ENCODE measurements at places on chromosomes 1 and 21.
A peak's percentile ranks its signal among the peaks of the same experiment; 100 is the strongest.

DNA sequence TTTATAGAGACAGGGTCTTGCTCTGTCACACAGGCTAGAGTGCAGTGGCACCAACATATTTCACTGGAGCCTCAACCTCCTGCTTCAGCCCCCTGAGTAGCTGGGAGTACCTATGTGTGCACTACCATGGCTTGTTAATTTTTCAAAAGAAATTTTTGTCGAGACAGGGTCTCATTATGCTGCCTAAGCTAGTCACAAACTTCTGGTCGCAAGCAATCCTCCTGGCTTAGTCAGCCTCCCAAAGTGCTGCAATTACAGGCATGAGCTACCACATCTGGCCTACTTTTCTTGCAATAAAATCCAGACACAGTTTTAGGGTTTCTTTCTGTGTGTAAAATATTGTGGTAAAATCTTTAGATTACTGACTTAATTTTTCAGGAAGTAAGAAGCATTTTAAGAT is 27.9 kb upstream of the NTPCR start:
- DNase-seq: no peak

- DNase-seq: no peak
Measured at GRCh38 chr1:180781718-180782117, 131.0 kb upstream of the KIAA1614 start.

DNA sequence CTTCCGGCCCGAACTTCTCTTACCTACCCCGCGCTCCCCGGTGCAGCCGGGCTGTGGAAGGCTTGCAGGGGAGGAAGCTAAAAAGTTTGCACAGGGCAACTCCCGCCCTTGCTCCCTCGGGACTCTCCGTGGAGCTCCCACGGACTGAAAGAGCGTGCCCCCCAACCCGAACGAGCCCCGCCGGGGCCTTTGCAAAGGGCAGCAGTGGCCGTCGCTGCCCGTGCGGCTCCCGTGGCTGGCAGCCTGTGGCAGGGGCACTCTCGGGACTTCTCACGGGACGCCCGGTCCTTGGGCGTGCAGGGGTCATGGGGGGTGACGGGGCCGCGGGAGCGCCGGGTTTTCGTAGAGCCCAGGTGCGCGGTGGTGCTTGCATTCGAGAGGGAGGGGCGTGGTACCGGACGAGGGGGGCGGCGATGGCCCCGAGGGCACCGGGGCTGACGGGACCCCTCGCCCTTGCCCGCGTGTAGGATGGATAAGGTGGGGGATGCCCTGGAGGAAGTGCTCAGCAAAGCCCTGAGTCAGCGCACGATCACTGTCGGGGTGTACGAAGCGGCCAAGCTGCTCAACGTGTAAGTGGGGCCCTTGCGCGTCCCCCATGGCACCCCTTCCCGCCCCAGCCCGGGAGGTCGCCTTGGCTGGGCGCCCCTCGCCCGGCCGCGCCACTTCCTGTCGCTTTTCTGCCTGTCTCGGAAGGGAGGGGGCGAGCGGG is 711 bp downstream of the GADD45A start:
- DNase-seq: peak; percentile 30

DNA sequence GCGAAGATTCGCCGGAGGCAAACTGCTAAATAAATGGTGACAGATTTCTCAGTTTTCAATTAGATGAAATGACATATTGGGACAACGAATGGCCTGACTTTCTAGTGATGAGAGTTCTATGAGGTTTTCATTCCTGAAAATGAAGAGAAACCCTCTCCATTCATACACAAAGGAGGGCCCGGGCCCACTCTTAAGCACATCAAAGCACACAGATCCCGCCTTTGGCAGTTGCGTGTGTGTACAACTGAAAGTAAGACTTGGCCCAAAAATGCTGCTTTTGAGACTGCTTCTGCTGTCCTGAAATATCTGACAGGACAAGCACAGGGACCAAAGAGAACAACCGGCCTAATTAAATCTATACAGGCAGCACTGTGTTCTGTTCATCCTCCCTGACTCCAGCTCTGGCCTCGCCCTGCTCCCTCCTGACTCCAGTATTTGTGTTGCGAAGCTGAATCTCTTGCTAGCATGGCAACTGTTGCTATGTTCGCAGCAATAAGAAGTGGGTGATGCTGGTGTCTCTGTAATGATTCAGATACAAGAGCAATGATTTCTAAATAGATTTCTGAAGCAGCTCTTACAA is 7.4 kb downstream of the LRRC53 start:
- DNase-seq: no peak

DNA sequence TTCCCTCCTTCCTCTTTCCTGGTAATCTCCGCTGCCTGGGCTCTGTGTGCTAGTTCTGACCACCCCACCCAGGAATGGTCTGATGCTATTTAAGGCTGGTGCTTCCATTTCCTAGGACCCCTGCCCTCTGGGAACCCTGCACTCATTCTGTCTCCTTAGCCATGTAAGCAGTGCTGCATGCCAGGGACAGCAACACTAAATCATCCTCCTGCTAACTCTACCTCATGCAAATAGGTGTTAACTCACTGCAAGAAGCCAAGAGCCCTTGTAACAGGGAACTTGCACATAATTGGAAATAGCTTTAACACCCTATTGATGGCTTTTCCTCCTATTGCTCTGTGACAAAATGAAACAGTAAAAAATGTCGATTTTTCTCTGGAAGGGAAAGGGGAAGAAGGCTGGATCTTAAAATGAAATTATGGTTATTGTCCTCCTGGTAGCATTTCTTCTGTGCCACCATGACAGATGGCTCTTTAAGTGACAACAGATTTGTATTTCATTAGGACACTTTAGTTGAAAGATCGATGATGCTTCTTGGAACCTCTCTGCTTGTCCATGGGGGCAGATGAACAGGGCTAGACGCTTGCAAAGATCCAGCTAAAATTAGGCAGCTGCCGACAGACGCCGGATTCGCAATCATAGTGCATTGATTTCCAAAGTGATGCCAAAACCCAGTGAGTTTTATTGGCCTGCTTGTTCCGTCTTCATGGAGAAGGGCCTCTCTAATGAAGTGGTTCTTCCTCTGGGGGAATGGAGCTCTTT is 551.7 kb downstream of the MATN1 start:
- no peak for DNase-seq

DNA sequence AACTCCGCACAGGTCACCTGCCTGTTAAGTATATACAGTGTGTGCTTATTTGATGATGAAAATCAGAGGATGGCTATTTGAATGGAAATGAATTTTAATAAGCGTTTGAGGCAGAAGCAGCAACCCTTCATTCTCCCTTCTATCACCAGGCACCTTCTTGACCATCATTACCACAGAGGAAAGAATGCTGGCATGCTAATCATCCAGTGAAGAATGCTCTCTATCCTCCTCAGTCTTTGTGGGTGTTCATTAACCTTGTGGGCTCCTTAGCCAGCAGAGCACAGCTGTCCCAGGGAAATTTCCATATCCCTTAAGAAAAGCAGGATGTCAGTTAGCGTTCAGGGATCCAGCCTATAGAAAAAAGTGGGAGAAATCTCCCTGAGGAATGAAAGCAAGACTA is 428.0 kb upstream of the CAMK1G start:
- no peak for DNase-seq

DNA sequence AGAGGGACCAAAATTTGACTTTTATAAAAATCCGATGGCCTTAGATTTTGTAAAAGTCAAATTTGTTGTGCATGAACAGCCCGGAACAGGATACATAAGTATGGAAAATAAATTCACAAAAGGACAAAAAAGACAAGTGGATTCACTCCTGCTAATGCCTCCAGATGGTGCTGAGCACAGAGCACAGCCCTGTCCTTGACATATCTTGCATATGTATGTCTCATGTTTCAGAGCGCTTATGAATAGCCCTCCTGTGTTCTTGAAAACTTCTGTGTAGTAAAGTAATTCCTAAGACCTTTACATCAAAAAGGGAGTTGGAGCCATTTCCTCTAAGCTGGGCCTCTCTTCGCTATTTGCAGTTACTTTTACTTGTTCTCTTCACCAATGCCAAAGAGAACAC is 110.7 kb upstream of the RAB3GAP2 start:
- no peak for DNase-seq

DNA sequence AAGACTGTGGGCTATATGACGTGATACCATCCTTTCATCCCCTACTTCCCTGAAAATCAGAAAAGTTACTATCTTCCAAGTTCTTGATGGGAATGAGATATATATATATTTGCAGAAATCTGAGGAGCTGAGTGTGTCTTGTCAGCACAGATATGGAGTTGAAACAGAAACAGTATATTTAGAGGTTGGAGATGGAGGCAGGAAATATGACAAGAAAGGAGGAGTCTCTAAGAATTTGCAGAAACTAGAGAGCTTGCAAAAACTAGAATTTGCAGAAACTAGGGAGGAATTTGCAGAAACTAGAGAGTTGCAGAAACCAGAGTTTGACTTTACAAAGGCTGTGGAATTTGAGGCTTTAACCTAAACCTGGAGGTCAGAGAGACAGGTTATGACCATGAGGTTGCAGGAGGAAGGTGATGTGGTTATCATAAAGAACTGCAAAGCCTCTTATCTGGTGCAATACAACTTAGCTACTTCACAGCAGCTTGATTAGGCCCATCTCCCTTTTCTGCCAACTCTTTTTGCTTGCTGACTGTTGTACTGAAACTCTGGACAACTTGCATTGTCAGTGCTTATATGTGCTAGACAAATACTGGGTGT is 22.3 kb downstream of the XCL2 start:
- no peak for DNase-seq

- DNase-seq: peak; percentile 8
Measured at GRCh38 chr1:162023547-162024501, at the start of gene OLFML2B. Gene OLFML2B, minus strand, starts transcription at chr1:162023869. Its CDS starts 439 bp downstream, at chr1:162023430.

GRCh38 chr1:193700710-193701355 is 514.4 kb upstream of the B3GALT2 start:
- DNase-seq: no peak

- no peak for DNase-seq
Measured at GRCh38 chr1:85137660-85138059, 63.2 kb downstream of the SYDE2 start.

- no peak for DNase-seq
Measured at GRCh38 chr1:27884006-27884954, 11.9 kb downstream of the THEMIS2 start.

- no peak for DNase-seq
Measured at GRCh38 chr1:113684153-113684541, 75.1 kb downstream of the PHTF1 start.

DNA sequence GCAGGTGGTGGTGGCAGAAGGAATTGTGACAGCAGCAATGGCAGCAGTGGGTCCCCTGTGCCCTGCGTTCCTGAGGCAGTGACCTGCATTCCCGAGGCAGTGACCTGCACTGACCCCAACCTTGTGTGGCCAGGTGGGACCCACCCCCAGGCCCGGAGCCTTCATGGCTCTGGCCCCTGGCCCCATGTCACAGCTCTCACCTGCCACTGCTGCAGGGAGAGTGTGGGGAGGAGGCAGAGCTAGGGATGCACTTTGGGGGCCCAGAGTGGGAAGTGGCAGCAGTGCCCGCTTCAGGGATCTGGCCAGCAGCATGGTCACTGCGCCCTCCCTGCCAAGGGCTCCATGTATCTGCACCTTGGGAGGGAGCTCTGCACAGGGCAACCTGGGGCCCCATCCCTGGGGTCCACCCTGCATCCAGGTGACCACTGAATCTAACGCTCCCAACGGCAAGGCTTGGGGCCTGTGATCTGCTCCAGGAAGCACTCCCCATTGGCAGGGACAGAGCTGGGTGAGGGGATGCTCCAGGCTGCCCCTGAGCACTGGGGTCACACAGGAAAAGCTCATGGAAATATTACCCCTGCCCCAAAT is 618.6 kb downstream of the RWDD3 start:
- DNase-seq: no peak

- no peak for DNase-seq
Measured at GRCh38 chr1:180130651-180131050, 24.0 kb upstream of the QSOX1 start.

DNA sequence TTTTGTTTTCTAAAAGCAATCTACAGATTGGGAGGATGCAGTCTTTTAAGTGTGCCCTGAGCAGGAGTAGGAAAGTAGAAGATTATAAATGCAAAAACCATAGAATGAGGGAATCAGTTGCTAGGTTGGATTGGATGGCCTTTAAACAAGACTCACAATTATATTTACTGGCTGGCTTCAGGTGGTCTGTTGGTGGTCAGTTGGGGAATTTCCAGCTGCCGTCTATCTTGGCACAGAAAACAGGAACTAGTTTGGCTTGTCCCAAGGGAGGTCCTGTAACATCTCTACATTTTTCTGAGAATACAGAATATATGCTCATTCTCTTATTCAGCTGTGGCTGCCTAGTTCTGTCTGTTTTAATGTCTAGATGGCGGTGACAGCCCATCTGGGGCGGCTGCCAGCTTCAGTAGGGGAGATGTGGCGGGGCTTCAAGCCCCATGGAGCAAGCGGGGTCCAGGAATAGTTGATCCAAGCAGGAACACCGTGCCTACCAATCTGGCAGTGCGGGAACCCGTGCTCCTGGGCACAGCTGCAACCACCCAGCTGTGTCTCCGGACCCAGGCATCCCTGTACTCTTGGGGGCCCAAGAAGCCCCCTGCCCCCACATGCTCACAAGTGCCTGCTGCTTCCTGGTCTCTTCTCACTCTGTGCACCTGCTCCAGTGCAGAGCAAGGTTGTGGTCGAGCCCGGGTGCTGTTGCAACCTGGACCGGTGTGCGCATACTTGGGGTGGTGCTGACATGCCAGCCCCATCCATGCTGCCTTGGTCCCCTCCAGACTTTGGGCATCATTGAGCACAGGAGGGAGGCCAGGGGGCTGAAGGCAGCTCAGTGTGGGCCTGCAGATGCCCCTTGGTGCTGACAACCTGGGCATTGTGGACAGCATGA is 1182.6 kb downstream of the AMY1C start:
- no peak for DNase-seq

DNA sequence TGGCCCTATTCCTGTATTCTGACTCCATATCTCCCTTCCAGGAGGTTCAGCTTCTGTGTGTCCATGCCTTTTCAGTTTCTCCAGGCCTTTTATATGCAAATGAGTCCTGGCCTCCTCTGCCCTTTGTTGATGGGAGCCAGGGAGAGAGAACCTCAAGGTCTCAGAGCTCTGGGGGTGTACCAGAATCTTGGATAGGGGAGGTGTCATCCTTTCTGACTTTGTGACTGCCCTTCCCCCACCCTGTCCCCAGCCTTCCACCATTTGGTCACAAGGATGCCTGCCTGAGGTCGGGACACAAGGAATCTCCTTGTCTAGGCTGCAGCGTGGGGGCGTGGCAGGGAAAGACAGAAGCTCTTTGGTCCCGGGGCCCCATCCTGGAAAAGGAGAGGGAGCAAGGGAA is 18.6 kb downstream of the LURAP1 start:
- no peak for DNase-seq
